ENCODE measurements at places on chromosomes 1 and 21. TPM values are rescaled to one million over a fixed set of nuclear protein-coding genes. Genes with fewer than 3 reads are reported as not detected.

Gene CLCA4
- total RNA-seq: 44.0 TPM

GRCh38 chr1:240790856-240791255 lies 178.9 kb upstream of the GREM2 start:
- no peak for DNase-seq

Gene SLC44A5
- total RNA-seq: 1.2 TPM

DNA sequence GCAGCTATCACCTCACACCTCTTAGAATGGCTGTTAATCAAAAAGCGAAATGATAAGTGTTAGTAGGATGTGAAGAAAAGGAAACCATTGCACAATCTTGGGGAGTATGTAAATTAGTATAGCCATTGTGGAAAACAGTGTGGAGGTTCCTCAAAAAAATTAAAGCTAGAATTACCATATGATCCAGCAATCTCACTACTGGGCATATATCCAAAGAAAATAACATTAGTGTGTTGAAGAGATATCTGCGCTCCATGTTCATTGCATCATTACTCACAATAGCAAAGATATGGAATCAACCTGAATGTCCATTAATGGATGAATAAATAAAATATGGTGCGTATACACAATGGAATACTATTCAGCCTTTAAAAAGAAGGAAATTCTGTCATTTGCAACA lies 68.9 kb downstream of the SNRPE start:
- DNase-seq: no peak

Gene GSTM1
- 156 TPM for total RNA-seq

DNA sequence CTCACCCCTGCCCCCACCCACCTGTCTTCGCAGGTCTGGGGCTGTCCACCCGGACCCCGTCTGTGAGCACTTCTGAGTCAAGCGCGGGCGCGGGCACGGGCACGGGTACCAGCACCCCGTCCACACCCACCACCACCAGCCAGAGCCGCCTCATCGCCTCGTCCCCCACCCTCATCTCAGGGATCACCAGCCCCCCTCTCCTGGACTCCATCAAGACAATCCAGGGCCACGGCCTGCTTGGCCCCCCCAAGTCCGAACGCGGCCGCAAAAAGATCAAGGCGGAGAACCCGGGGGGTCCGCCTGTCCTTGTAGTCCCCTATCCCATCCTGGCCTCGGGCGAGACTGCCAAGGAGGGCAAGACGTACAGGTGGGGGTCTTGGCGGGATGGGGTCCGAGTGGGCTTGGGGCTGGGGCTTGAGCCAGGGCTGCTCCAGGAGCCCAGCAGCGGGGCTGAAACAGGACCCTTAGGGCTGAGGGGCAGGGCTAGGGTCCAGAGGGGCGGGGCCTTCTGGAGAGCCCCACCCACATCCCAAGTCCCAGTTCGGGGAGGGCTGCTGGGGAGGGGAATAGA lies 23.9 kb downstream of the ZNF362 start:
- DNase-seq: no peak

DNA sequence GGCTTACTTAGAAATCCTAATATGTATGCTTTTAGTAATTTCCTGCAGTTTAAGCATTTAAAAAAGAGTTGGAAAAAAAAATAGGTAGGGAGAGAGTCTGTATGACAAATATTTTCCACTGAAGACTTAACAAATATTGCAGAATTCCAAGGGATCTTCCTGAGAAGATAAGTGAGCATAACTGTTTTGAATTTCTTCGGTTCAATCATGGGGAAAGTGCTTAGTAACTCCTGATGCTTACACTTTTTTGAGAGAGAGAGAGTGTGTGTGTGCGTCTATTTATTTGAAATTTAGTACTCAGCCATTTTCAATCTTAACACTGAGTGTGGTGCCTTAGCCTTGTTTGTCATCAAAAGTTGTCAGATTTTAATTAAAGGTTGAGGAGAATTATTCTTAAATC lies 18.5 kb downstream of the SON start:
- no peak for DNase-seq

Gene PODN
- total RNA-seq: 207 TPM

Gene SH2D2A
- total RNA-seq: 4.9 TPM

All from vagina (tissue), 2 donors.